ENCODE measurements at places on chromosomes 12 and 14.
A peak's percentile ranks its signal among the peaks of the same experiment; 100 is the strongest.

- DNase-seq: no peak
Observed at GRCh38 chr14:104184911-104185499, 46.6 kb downstream of the KIF26A start.

DNA sequence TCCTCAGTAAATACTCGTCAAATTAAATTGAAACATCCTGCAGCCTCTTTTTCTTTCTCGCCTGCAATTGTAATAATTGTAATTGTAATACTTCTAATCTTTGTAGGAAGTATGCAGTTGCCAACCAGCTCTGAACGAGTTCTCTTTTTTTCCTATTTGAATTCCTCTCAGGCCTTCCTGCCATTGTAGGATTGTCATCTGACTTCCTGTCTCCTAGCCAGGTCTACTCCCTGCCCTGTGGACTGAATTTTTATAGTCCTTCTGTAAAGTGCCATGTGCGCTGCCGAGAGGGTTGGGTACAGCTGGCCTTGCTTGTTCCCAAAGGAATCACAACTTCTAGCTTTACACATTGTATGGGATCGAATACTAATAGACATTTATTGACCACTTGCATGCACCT, 183.3 kb downstream of the SSPN start:
- no peak for DNase-seq

GRCh38 chr14:74658535-74659131, 46.6 kb upstream of the LTBP2 start:
- DNase-seq: no peak

GRCh38 chr12:106997916-106998315, 11.0 kb upstream of the MTERF2 start:
- DNase-seq: no peak

- no peak for DNase-seq
Observed at GRCh38 chr14:100589071-100589759, 2.0 kb upstream of the BEGAIN start.

DNA sequence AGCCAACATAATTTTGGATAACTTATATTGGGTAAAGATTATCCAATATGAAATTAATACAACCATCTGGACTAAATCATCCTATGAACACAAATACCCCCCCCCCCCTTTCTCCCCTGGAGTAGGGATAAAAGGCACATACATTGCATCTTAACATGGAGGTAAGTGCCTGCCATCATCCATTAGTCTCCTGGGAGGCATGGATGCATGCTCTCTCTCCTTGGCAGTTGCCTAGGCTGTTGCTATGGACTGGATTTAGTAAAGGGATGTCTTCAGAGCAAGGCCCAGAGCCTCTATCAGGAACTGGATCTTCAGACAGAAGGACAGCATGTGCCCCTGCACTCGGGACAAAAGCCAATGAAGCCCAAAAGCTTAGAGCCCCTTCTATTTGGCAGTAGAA, 40.6 kb downstream of the SMOC1 start:
- no peak for DNase-seq

DNA sequence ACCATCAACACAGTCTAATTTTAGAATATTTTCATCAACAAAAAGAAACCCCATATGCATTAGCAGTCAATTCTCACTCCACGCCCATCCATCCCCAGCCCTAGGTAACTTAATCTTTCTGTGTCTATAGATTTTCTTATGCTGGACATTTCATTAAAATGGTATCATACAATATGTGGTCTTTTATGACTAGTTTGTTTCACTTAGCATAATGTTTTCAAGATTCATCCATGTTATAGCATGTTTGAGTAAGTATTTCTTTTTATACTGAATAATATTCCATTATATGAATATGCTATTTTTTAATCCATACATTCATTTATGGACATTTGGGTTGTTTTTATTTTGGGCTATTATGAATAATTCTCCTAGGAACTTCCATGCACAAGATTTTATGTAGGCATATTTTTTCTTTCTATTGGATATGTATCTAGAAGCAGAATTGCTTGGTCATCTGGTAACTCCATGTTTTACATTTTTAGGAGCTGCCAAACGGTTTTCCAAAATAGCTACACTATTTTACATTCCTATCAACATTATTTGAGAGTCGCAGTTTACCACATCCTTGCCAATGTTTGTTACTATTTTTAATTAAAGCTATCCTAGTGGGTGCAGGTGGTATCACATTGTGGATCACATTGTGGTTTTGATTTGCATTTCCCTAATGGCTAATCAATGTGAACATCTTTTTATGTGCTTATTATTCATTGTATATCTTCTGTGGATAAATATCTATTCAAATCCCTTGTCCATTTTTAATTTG, 49.0 kb downstream of the RERG start:
- DNase-seq: no peak

DNA sequence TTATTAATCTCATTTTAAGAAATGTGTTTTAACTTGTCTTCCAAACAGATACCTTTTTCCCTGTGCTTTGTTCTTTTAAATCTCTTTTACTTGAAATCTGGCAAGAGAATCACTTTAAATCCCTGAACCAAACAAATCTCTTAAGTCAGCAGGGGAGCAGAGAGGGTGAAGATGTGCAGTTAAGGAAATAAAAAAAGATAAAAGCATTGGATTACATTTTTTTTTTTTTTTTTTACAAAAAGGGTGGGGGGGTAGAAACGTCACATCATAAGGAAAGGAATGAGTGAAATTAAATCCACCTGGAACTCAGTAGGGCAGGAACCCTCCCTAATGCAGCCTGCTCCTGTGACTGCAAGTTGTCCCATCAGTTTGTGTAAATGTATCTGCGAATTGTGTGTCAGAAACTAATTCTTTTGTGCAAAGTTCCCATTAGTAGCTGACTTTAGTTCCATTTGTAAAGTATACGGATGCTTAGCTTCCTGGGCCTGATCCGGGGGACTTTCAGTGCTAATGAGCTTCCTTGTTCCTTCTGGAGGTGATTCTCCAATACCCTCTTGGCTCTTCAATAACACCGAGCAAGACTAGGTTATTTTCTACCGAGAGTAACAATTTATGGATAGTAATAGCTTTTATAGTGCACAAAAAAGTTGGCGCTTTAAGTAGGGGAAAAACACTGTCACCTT, 1.5 kb downstream of the TTC6 start:
- no peak for DNase-seq

GRCh38 chr12:109759595-109759994, 46.0 kb downstream of the FAM222A start:
- DNase-seq: no peak

- DNase-seq: no peak
Observed at GRCh38 chr12:2574355-2574935, 220.3 kb upstream of the FKBP4 start.

DNA sequence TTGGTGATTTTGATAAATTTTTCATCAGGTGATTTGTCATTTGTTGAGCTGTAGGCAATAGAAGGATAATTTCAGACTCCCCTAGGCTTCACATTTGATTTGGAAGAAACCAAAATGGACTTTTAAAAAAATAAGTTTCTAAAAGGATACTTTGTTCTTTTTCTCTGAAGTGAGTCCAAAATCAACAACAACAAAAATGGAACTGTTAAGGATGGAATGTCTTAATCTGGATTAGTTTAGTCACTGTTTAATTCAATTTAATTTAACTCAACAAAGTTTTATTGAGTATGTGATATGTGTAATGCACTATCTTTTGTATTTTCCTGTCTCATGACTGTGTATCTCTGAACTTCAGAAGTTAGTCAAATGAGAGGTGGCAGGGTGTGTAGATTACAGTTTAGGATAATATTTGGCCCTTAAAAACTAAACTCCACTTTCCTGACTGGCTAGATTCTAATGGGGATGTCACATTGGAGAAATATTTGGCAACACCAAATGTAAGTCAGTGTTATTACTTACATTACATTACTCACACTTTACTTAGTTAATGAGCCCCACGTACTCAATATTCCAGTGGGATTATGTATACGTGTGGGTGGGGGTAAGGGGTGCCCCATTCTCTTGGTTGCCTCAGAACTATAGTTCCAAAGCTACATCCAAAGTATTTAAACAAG, 209.7 kb downstream of the BCAT1 start:
- DNase-seq: no peak

DNA sequence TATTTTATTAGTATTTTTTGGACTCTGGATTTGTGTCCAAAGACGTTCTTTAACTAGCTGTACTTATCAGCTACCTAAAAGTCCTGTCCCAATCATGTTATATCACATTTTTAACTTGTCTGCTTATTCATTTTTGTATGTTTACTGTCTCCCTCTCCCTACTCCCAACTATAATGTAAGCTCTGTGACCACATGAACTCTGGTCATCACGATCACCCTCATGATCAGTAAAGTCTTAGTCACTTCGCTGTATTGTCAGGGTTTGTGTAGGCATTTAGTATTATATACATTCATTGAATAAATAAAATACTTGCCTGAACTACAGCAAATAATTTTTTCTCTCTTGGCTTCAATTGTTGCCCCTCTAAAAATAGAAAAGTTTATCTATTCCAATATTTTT, 211.0 kb downstream of the PIK3C2G start:
- no peak for DNase-seq

- DNase-seq: peak; percentile 51
Observed at GRCh38 chr12:46219877-46220655, 48.8 kb downstream of the SLC38A1 start.

- no peak for DNase-seq
Observed at GRCh38 chr12:66491853-66492252, 187.0 kb downstream of the GRIP1 start.

- no peak for DNase-seq
Observed at GRCh38 chr12:44653861-44654527, 222.1 kb downstream of the NELL2 start.

- DNase-seq: no peak
Observed at GRCh38 chr12:41453409-41453808, 265.3 kb downstream of the PDZRN4 start.

Data from stimulated activated CD8-positive, alpha-beta memory T cell treated with anti-CD3 and anti-CD28 coated beads, Interleukin-7, amount 100 ng/mL, for 1 hour (primary cell).